ENCODE measurements at places on chromosomes 11 and 22.

GRCh38 chr11:18063125-18063524 lies 17.1 kb upstream of the TPH1 start:
- H3K4me3 ChIP-seq = no peak overlapping the region
- H3K27me3 ChIP-seq = no peaks in the 10 kb centered on the region
- no peaks in the 10 kb centered on the region for H3K36me3 ChIP-seq
- H3K4me1 ChIP-seq = no peaks in the 10 kb centered on the region
- no peak for DNase-seq
- H3K27ac ChIP-seq = no peak overlapping the region

DNA sequence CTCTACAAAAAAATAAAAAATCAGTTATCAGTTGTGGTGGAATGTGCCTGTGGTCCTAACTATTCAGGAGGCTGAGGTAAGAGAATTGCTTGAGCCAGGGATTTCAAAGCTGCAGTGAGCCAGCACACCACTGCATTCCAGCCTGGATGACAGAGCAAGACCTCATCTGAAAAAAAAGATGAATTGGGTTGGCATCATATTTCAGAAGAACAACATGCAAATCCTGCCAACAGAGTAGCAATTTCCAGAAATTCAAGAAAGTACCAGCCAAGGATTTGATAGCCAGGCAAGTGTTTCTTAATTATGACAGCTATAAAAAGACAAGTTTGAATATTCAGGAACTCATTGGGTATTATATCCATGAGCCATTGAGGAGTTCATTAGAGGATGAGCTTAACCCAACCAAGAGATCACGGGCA lies 75.2 kb downstream of the USP47 start:
- H3K4me1 ChIP-seq = no peaks in the 10 kb centered on the region
- no peaks in the 10 kb centered on the region for H3K27me3 ChIP-seq
- no peaks in the 10 kb centered on the region for H3K36me3 ChIP-seq

DNA sequence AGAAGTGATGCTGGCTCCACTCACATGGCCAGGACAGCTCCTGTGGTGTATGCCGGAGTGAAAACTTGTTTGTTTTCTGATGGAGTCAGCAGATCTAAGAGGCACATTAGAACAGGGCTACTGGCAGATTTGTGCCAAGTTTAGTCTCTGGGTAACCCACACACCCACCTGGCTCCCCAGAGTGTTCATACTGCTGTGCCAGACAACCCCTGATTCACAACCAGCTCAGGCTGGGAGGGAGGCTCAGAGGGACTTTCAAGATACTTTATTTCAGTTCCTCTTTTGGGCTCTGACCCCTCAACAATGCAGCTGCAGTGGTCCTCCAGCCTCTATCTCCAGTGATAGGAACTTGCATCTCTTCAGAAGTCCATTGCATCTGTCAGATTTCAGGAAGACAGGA lies 8.5 kb downstream of the NTM start:
- no peak for DNase-seq
- peaks cover 19% of the 10 kb centered on the region for H3K4me1 ChIP-seq
- H3K36me3 ChIP-seq = no peaks in the 10 kb centered on the region
- no peaks in the 10 kb centered on the region for H3K27me3 ChIP-seq

DNA sequence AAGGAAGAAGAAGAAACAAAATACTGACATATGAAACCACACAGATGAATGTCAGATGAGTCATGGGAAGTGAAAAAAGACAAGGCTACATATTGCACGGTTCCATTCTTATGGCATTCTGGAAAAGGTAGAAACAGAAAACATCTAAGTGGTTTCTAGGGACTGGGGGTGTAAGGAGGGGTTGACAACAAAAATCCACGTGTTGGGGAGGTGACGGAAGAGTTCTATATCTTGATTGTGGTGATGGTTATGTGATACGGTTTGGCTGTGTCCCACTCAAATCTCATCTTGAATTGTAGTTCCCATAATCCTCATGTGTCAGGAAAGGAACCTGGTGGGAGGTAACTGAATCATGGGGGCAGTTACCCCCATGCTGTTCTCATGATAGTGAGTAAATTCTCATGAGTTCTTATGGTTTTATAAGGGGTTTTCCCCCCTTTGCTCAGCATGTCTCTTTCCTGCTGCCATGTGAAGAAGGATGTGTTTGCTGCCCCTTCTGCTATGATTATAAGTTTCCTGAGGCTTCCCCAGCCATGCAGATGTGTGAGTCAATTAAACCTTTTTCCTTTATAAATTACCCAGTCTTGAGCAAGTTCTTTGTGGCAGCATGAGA lies 6.4 kb upstream of the ARFGAP3 start:
- H3K4me1 ChIP-seq = no peaks in the 10 kb centered on the region
- H3K4me3 ChIP-seq = no peak overlapping the region
- DNase-seq = no peak
- no peaks in the 10 kb centered on the region for H3K36me3 ChIP-seq
- H3K27me3 ChIP-seq = peaks cover 7% of the 10 kb centered on the region

DNA sequence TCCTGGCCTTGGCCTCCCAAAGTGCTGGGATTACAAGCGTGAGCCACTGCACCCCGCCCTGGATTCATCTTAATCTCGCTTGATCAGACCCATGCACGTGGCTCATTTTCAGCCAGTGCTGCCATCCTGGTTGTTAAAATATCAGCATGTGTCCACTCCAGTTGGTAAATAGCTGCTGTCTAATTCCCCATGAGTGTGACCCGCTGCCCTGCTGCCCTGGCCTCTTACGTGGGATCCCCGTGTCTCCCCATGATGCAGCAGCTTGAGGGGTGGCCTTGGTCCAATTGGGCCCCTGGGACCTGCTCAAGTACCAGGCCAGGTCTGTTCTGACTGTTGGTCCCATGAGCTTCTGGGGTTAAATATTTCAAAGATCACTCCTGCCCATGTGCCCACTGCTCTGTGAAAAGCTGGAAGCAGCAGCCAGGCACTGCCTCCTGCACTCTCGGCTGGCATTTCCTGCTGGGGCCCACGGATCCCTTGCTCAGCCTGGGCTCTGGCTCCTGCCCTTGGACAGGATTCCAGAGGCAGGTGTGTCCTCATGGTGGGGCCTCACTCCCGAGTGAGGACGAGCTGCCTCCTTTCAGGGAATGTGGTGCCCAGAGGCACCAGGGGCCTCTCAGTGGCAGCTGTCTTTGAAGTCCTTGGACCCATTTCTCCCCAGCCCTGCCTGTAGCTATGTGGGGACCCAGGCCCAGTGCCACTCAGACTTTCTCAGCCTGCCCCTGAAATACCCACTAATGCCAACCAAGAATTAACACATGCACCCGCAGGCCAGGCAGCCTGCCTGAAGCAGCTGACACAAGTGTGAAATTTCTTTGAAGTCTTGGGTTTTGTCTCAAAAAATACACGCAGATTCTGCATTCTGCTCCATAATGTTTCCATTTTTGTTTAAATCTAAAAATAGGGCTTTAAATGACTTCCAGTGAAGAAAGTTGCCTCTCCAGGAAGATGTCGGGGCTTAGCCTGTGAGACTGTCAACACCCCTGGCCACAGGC lies 38.1 kb upstream of the PRDM11 start:
- H3K27me3 ChIP-seq = no peaks in the 10 kb centered on the region
- H3K4me3 ChIP-seq = no peak overlapping the region
- no peaks in the 10 kb centered on the region for H3K36me3 ChIP-seq
- no peak overlapping the region for H3K27ac ChIP-seq

DNA sequence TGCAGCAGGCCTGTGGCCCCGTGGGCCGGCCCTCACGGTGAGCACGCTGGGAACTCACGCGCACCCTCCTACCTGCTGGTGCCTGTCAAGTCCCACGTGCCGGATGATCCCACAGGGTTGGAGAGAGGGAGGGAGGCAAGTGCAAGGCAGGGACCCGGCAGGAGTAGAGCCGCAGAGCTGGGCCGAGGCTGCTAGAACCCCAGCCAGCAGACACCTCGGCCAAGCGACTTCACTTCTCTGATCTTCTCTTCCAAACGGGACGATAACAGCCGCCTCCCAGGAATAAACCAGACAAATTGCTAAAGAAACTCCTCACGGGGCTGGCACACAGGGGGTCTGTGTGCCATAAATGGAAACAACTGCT lies 1232.8 kb downstream of the TBC1D22A start:
- H3K36me3 ChIP-seq = peaks cover 2% of the 10 kb centered on the region
- H3K4me1 ChIP-seq = no peaks in the 10 kb centered on the region
- no peak overlapping the region for H3K27ac ChIP-seq
- H3K27me3 ChIP-seq = no peaks in the 10 kb centered on the region

DNA sequence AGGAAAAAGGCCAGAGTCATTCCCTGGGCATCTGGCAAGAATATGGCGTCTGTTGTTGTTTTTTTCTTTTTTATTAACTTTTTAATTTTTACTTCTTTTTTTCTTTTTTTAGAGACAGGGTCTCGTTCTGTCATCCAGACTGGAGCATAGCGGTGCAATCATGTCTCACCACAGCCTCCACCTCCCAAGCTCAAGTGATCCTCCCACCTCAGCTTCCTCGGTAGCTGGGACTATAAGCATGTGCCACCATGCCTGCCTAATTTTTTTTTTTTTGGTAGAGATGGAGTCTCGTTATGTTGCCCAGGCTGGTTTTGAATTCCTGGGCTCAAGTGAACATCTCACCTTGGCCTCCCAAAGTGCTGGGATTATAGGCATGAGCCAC lies 54.0 kb upstream of the PRDM11 start:
- H3K27ac ChIP-seq = peak overlapping the region; percentile 96
- DNase-seq = no peak
- H3K27me3 ChIP-seq = no peaks in the 10 kb centered on the region
- H3K36me3 ChIP-seq = no peaks in the 10 kb centered on the region
- peaks cover 22% of the 10 kb centered on the region for H3K4me1 ChIP-seq

DNA sequence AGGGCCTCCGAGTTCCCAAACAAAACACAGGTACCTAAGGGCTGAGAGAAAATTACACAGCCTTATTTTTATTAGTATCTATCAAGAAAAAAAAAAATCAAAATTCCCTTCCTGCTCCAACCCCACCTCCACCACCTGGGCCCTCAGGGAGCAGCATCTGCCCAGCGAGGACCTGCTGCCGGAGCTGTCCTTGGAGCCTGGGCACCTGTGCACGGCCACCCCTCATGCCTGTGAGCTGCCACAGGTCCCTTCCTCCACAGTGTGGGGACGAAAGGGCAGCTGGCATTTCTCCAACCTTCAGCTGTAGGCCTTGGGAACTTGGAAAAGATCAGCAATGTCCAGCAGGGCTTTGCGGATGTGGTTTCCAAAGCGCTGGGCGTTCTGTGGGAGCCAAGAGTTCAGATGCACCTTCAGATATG lies 6.3 kb upstream of the SYCE3 start:
- H3K4me1 ChIP-seq = no peaks in the 10 kb centered on the region
- H3K27me3 ChIP-seq = peaks cover 7% of the 10 kb centered on the region
- H3K27ac ChIP-seq = no peak overlapping the region

GRCh38 chr22:26066534-26066933 lies 102.7 kb upstream of the SEZ6L start:
- no peak overlapping the region for H3K27ac ChIP-seq
- DNase-seq = peak; percentile 79
- no peaks in the 10 kb centered on the region for H3K36me3 ChIP-seq
- peaks cover 43% of the 10 kb centered on the region for H3K4me1 ChIP-seq
- H3K27me3 ChIP-seq = no peaks in the 10 kb centered on the region
- H3K4me3 ChIP-seq = no peak overlapping the region

GRCh38 chr11:11946878-11947277 lies 61.5 kb downstream of the DKK3 start:
- H3K36me3 ChIP-seq = peaks cover 5% of the 10 kb centered on the region
- no peaks in the 10 kb centered on the region for H3K27me3 ChIP-seq

- H3K36me3 ChIP-seq = no peaks in the 10 kb centered on the region
- no peaks in the 10 kb centered on the region for H3K27me3 ChIP-seq
- no peak overlapping the region for H3K27ac ChIP-seq
- peaks cover 5% of the 10 kb centered on the region for H3K4me1 ChIP-seq
- DNase-seq = no peak
- no peak overlapping the region for H3K4me3 ChIP-seq
Observed at GRCh38 chr11:35234460-35235156, 95.6 kb downstream of the CD44 start.

- H3K27me3 ChIP-seq = no peaks in the 10 kb centered on the region
- no peak overlapping the region for H3K4me3 ChIP-seq
- no peak for DNase-seq
- peaks cover 38% of the 10 kb centered on the region for H3K4me1 ChIP-seq
- no peak overlapping the region for H3K27ac ChIP-seq
Observed at GRCh38 chr11:44831605-44832394, 105.0 kb downstream of the TSPAN18 start.

GRCh38 chr11:100066399-100066798 lies 620.7 kb upstream of the ARHGAP42 start:
- H3K27me3 ChIP-seq = no peaks in the 10 kb centered on the region
- no peaks in the 10 kb centered on the region for H3K36me3 ChIP-seq
- H3K27ac ChIP-seq = no peak overlapping the region
- no peak for DNase-seq
- H3K4me1 ChIP-seq = no peaks in the 10 kb centered on the region
- H3K4me3 ChIP-seq = no peak overlapping the region

GRCh38 chr11:48104568-48104924 lies 112.1 kb upstream of the OR4B1 start:
- no peak overlapping the region for H3K27ac ChIP-seq
- H3K4me3 ChIP-seq = no peak overlapping the region
- H3K27me3 ChIP-seq = no peaks in the 10 kb centered on the region
- H3K36me3 ChIP-seq = no peaks in the 10 kb centered on the region
- DNase-seq = no peak
- H3K4me1 ChIP-seq = peaks cover 17% of the 10 kb centered on the region

- no peak overlapping the region for H3K4me3 ChIP-seq
- H3K36me3 ChIP-seq = no peaks in the 10 kb centered on the region
- no peaks in the 10 kb centered on the region for H3K27me3 ChIP-seq
- H3K4me1 ChIP-seq = no peaks in the 10 kb centered on the region
- DNase-seq = no peak
Observed at GRCh38 chr11:15288863-15289262, 174.1 kb downstream of the INSC start.

GRCh38 chr11:65794570-65795510 lies 8.0 kb downstream of the OVOL1 start:
- DNase-seq = no peak
- H3K4me1 ChIP-seq = peaks cover 15% of the 10 kb centered on the region
- no peak overlapping the region for H3K4me3 ChIP-seq
- H3K27me3 ChIP-seq = no peaks in the 10 kb centered on the region

GRCh38 chr11:16678466-16679116 lies 59.9 kb upstream of the C11orf58 start:
- H3K27ac ChIP-seq = no peak overlapping the region
- H3K4me1 ChIP-seq = no peaks in the 10 kb centered on the region
- peak; percentile 41 for DNase-seq

GRCh38 chr22:38214302-38215056 lies 12.7 kb downstream of the MAFF start:
- H3K4me3 ChIP-seq = peak overlapping the region; percentile 61
- H3K4me1 ChIP-seq = peaks cover 23% of the 10 kb centered on the region
- peak; percentile 92 for DNase-seq
- peak overlapping the region; percentile 45 for H3K27ac ChIP-seq
- no peaks in the 10 kb centered on the region for H3K36me3 ChIP-seq
- peaks cover 22% of the 10 kb centered on the region for H3K27me3 ChIP-seq

- no peaks in the 10 kb centered on the region for H3K36me3 ChIP-seq
- no peak overlapping the region for H3K4me3 ChIP-seq
- peaks cover 38% of the 10 kb centered on the region for H3K4me1 ChIP-seq
- H3K27me3 ChIP-seq = no peaks in the 10 kb centered on the region
- H3K27ac ChIP-seq = no peak overlapping the region
- no peak for DNase-seq
Observed at GRCh38 chr22:40729284-40729683, 50.0 kb downstream of the MCHR1 start.

DNA sequence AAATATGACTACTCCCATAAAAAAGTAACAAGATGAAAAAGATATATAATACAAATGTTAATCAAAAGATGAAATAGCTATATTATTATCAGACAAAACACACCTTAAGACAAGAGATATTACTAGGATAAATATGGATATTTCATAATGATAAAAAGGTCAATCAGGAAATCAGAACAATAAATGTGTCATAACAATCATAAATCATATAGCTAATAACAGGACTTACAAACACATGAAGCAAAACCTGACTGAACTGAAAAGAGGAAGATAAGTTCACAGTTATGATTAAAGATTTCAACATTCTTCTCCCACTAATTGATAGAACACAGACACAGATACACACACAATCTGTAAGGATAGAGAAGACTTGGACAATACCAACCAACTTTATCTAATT lies 47.2 kb downstream of the EIF3M start:
- no peak for DNase-seq
- no peak overlapping the region for H3K4me3 ChIP-seq
- no peaks in the 10 kb centered on the region for H3K4me1 ChIP-seq
